ENCODE measurements at places on chromosomes 5 and 9.

DNA sequence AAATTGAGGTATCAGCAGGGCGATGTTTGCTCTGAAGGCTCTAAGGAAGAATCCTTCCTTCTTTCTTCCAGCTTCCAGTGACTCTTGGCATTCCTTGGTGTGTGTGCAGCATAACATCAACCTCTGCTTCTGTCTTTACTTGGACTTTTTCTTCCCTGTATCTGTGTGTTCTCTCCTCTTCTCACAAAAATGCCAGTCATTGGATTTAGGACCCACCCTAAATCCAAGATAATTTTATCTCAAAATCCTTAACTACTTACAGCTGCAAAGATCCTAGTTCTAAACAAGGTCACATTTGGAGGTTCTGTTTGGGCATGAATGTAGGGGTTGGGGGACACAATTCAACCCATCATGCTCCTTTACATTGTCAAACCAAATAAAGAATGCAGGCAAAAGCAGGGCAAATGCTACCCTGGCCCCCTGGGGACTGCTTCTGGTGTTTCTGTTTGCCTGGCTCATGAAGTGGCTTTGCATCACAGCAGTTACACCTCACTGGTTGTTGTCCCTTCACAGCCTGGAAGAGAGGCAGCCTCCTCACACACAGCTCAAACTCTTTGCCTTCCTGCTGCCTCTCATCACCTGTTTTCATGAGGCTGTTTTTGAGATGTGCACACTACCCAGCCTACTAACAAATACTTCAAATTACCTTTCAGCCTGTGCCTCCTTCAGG lies 64.8 kb upstream of the PLCXD3 start:
- no peak for DNase-seq

DNA sequence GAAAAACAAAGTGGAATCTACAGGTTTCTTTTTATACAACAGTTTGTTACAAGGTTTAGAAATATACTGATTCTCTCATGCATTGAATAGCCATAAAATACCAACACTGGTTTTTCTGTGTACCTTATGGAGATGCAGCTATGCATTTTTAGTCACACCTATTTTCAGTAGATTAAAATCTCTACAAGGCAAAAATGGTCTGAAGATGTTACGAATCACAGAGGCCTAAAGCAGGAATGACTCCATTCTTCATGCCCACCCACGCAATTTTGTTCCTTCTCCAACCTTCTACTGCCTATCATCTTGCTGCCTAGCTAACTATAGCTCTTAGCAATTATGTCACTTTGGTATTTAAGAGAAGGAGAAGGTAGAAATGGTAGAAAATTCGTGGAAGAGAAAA lies 9.9 kb downstream of the PLK2 start:
- DNase-seq, result no peak

GRCh38 chr9:104868303-104868686 lies 59.7 kb downstream of the ABCA1 start:
- no peak for DNase-seq

DNA sequence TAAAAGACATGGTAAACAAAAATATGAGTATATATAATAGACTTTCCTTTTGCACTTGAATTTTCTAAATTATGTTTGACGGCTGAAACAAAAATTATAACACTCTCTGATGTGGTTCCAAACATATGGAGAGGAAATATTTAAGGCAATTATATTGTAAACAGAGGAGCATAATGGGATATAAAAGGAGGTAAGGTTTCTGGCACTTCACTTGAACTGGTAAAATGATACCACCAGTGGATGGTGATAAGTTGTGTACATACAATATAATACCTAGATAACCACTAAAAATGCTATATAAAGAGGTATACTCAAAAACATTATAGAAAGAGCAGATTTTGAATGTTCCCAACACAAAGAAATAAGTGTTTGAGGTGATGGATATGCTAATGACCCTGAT lies 192.9 kb upstream of the RAD23B start:
- DNase-seq, result no peak

- DNase-seq, result no peak
These were observed 1045.6 kb upstream of the WWC1 start for GRCh38 chr5:167245868-167246267.

- no peak for DNase-seq
These were observed 241.1 kb downstream of the CACNA1B start for GRCh38 chr9:138118601-138119071.

- DNase-seq, result no peak
These were observed 1.2 kb downstream of the SRFBP1 start for GRCh38 chr5:121962958-121963357.

DNA sequence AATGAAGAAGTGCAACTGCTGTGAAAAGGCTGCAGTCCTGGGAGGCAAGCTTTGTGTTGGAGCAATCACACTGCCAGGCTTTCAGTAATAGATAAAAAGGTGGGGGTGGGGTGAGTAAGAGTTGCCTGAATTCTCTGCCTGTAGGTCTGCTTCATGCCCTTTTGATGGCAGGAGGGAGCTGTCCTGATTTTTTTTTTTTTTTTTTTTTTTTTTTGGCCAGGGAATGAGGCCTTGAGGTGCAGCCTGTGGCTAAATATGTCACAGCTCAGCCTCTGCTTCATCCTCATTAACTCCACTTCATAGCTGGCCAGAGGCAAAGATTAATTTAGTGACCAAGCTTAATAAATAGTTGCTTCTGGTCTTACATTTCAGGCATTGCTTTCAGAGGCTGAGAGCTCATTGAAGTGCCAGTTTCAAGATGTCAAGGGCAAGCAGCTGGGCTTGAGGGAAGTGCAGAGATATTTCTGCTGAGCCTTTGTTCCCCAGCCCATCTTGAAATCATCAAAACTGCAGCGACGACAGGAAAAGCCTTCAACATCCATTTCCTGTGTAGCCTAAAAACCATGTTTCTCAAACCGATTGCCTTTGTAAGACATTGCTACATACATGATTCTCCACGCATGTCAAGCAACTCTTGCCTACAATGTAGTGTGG lies 134.7 kb downstream of the MACIR start:
- DNase-seq, result no peak

DNA sequence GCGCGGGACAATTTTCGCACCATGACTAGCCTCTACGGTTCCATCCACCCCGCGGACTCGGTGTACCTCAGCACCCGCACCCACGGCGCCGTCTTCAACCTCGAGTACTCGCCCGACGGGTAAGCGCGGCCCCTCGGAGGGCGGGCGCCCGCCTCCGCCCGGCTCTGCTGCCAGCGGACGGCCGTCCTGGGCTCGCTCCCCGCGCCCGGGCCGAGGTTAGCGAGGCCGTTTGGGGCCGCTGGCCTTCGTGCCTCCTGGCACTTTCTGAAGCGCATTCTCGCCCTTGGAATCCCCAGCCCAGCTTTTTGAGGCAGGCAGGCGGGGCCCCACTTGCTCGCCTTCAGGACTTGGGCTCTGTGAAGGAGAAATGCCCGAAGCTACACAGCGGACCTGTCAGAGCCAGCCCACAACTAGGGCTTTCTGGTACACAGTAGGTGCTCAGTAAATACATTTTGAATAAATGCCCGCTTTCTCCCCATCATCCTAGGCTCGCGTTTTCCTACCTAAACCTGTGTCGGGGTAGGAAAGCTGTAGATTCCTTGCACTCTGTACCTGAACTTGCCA lies 772 bp downstream of the DCAF10 start:
- peak; percentile 46 for DNase-seq

GRCh38 chr9:128762671-128763449 lies 8.9 kb downstream of the ZER1 start:
- DNase-seq, result no peak

- DNase-seq, result no peak
These were observed 480.7 kb downstream of the DMAC1 start for GRCh38 chr9:7318920-7319319.

- DNase-seq, result no peak
These were observed 223.0 kb upstream of the DMRT1 start for GRCh38 chr9:618478-618877.

- DNase-seq, result no peak
These were observed 11.7 kb upstream of the EXOSC2 start for GRCh38 chr9:130681769-130682420.

- no peak for DNase-seq
These were observed 329.0 kb downstream of the ICE1 start for GRCh38 chr5:5751498-5751897.

GRCh38 chr9:17875886-17876285 lies 297.0 kb downstream of the SH3GL2 start:
- no peak for DNase-seq

DNA sequence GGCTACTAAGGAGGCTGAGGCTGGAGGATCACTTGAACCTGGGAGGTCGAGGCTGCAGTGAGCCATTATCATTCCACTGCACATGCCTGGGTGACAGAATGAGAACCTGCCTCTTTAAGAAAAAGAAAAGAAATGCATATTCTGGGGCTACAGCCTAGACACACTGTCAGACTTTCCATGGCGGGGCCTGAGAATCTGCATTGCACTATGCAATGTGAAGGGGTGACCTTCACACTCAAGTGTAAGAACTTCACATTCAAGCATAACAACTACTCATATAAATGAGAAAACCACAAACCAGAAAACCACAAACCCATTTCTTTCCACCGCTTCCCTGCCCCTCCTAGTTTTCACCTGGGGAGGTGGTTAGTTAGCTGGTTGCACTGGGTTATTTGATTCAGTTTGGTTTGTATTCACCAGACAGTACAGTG lies 18.0 kb upstream of the FBP2 start:
- peak; percentile 38 for DNase-seq

DNA sequence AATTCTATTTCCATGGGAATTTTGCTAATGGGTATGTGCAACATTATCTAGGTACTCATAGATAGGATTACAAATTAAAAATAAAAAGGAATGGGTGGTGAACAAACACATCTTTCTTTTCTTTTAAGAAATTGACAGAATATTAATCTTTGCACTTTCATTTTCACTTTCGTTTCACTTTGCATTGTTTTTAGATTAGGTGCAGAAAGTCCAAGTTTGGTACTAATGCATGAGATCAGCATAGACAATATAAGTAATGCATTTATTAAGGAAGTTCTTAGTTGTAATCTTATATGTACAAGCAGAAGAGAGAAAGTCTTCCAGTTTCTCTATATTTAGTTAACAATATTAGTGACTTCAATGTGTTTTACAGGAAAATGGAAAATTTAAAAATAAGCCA lies 196.5 kb downstream of the COMMD10 start:
- no peak for DNase-seq

- DNase-seq, result no peak
These were observed 90.5 kb upstream of the CDH10 start for GRCh38 chr5:24735284-24735683.

- DNase-seq, result no peak
These were observed 17.6 kb downstream of the RAPGEF1 start for GRCh38 chr9:131722255-131722654.

GRCh38 chr5:147406636-147407035 lies 103.2 kb downstream of the DPYSL3 start:
- no peak for DNase-seq

- DNase-seq, result no peak
These were observed 79.4 kb downstream of the PALM2AKAP2 start for GRCh38 chr9:109859447-109859846.

GRCh38 chr5:56840597-56840996 lies 25.2 kb downstream of the MAP3K1 start:
- DNase-seq, result no peak
